Activated CD4-positive, alpha-beta T cell treated with anti-CD3 and anti-CD28 coated beads for 36 hours (primary cell): ENCODE measurements at places on chromosomes 3 and 15.

DNA sequence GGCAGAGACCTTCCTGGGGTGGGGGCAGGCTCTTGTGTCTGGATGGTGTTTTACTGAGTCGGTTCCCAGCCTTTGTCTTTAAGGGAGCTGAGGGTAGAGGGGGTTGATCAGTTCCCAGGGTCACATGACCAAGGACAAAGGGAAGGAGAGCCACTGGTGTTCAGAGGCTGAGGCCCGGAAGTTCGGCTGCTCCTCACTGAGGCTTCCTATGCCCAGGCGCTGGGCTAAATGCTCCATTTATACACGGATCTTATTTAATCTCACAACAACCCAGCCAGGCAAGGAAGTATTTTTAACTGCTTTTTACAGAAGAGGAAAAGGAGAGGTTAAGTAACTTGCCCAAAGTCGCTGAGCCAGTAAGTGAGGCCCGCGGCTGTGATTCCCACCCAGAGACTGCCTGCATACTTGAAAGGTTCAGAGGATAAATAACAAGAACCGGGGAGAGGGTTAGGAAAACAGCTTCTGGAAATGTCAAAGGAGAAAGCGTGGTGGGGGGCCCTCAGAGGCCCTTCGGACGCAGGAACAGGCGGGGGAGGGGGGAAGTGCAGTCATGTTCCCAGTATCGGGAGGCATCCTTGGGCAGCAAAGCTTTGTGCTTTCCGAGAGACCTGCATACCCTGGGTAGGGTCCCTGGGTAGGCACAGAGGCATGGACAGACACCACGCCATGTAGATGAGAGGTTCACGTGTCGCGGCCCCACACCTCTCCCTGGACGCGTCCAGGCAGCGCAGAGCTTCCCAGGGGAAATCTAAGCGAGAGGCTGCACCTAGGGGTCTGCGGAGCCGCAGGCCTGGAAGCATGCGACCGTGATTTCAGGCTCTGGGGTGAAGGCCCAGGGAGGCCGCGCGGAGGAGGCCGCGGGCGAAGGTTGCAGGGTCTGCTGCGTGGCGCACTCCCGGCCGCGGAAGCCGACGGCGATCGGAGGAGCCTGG is 21.3 kb downstream of the EPHB3 start:
- H3K4me1 ChIP-seq = peaks cover 4% of the 10 kb centered on the region
- no peak for DNase-seq
- no peak overlapping the region for H3K27ac ChIP-seq
- peaks cover 15% of the 10 kb centered on the region for H3K27me3 ChIP-seq
- peak overlapping the region; percentile 43 for H3K4me3 ChIP-seq

DNA sequence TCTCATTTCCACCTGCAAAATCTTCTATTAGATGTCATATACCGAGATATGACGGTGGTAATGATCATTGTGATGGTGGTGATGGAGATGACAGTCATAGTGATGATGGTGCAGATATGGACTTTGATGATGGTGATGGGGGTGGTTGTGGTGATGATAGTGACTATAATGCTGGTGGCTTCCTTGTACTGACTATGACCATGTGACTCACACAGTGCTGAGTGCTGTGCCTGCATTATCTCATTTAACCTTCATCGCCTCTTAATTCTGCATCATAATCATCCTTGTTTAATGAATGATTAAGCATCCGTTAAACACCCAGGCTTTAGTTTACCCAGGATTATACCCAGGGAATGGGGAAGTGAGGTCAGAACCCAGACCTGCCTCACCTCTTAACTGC is 331.7 kb downstream of the FEZF2 start:
- H3K27me3 ChIP-seq = no peaks in the 10 kb centered on the region
- H3K4me1 ChIP-seq = no peaks in the 10 kb centered on the region
- no peak overlapping the region for H3K4me3 ChIP-seq
- no peak overlapping the region for H3K27ac ChIP-seq
- H3K36me3 ChIP-seq = no peaks in the 10 kb centered on the region

GRCh38 chr3:82186017-82186416 is 424.6 kb upstream of the GBE1 start:
- no peaks in the 10 kb centered on the region for H3K27me3 ChIP-seq
- H3K4me1 ChIP-seq = no peaks in the 10 kb centered on the region
- H3K4me3 ChIP-seq = no peak overlapping the region
- no peak for DNase-seq
- no peaks in the 10 kb centered on the region for H3K36me3 ChIP-seq

DNA sequence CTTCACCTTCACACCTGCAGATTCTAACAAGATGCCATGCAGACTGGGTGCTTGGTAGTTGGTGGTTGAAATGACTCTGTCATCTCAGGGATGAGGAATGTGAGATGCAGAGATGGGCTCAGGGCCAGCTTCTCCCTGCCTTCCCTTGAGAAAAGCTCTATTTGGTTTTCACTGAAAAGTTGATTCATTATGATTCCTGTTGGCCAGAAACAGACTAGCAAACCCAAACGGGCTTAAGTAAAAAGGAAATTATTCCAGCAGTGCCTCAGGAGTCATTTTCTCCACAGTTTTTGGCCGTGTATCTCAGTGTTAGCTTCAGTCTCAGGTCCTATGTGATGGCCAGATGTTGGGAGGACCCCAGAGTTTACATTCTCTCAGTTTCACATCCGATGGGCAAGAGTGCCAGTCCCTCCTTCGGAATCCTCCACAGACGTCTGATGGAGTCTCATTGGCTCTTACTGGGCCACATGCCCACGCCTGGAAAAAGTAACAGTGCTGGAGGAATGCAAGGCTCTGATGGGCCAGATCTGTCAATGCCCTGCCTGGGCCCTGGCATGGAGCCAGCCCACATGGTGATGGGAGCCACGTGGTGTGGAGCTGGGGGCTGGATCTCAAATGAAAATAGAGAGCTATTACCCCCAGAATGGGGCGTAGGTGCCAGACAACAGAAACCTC is 22.3 kb upstream of the SACM1L start:
- peaks cover 54% of the 10 kb centered on the region for H3K4me1 ChIP-seq
- peak overlapping the region; percentile 79 for H3K27ac ChIP-seq
- H3K4me3 ChIP-seq = no peak overlapping the region
- peak; percentile 36 for DNase-seq
- H3K36me3 ChIP-seq = peaks cover 30% of the 10 kb centered on the region
- no peaks in the 10 kb centered on the region for H3K27me3 ChIP-seq

GRCh38 chr15:41782371-41783282 is 8.3 kb downstream of the MAPKBP1 start:
- no peaks in the 10 kb centered on the region for H3K27me3 ChIP-seq
- H3K27ac ChIP-seq = no peak overlapping the region
- DNase-seq = no peak
- no peak overlapping the region for H3K4me3 ChIP-seq
- peaks cover 5% of the 10 kb centered on the region for H3K36me3 ChIP-seq
- peaks cover 30% of the 10 kb centered on the region for H3K4me1 ChIP-seq

DNA sequence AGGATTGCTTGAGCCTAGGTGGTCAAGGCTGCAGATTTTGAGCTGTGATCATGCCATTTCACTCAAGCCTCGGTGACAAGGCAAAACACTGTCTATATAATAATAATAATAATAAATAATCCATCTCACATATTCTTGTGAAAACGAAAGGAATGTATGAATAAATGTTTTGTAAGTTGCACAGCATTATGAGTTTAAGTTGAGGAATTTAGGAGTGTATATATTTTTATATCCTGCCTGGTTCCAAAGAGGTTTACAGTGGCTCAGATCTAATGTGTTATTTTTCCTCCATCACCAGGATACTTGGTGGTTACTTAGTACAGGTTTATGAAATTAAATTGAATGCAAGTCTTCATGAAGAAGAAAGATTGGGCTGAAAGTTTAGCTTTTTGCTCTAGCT is 77.2 kb downstream of the ATG7 start:
- H3K4me3 ChIP-seq = no peak overlapping the region
- H3K27me3 ChIP-seq = no peaks in the 10 kb centered on the region
- no peak overlapping the region for H3K27ac ChIP-seq
- H3K4me1 ChIP-seq = no peaks in the 10 kb centered on the region
- DNase-seq = no peak

- H3K27ac ChIP-seq = no peak overlapping the region
- H3K4me1 ChIP-seq = peaks cover 13% of the 10 kb centered on the region
- no peaks in the 10 kb centered on the region for H3K27me3 ChIP-seq
- no peak overlapping the region for H3K4me3 ChIP-seq
- peaks cover 33% of the 10 kb centered on the region for H3K36me3 ChIP-seq
- no peak for DNase-seq
These were observed 28.9 kb downstream of the PDCD10 start for GRCh38 chr3:167705840-167706239.

- no peak overlapping the region for H3K27ac ChIP-seq
- no peak for DNase-seq
- no peaks in the 10 kb centered on the region for H3K36me3 ChIP-seq
- H3K27me3 ChIP-seq = peaks cover 24% of the 10 kb centered on the region
These were observed 1.0 kb upstream of the PRTG start for GRCh38 chr15:55743729-55744655.

- H3K27me3 ChIP-seq = no peaks in the 10 kb centered on the region
- no peak overlapping the region for H3K4me3 ChIP-seq
- H3K27ac ChIP-seq = peak overlapping the region; percentile 12
- H3K4me1 ChIP-seq = no peaks in the 10 kb centered on the region
- no peak for DNase-seq
These were observed 29.2 kb downstream of the PDHB start for GRCh38 chr3:58404396-58404795.

GRCh38 chr3:188197388-188197847 is 43.5 kb downstream of the LPP start:
- H3K4me1 ChIP-seq = peaks cover 12% of the 10 kb centered on the region
- H3K4me3 ChIP-seq = no peak overlapping the region
- no peak for DNase-seq
- no peaks in the 10 kb centered on the region for H3K27me3 ChIP-seq
- H3K36me3 ChIP-seq = peaks cover 7% of the 10 kb centered on the region

GRCh38 chr3:14507305-14507741 is 32.8 kb downstream of the GRIP2 start:
- peaks cover 4% of the 10 kb centered on the region for H3K27me3 ChIP-seq
- peaks cover 2% of the 10 kb centered on the region for H3K4me1 ChIP-seq
- H3K27ac ChIP-seq = no peak overlapping the region

- DNase-seq = peak; percentile 43
- H3K4me3 ChIP-seq = no peak overlapping the region
- H3K36me3 ChIP-seq = no peaks in the 10 kb centered on the region
- H3K27ac ChIP-seq = no peak overlapping the region
These were observed 308.4 kb downstream of the PDCD6IP start for GRCh38 chr3:34106879-34107278.

DNA sequence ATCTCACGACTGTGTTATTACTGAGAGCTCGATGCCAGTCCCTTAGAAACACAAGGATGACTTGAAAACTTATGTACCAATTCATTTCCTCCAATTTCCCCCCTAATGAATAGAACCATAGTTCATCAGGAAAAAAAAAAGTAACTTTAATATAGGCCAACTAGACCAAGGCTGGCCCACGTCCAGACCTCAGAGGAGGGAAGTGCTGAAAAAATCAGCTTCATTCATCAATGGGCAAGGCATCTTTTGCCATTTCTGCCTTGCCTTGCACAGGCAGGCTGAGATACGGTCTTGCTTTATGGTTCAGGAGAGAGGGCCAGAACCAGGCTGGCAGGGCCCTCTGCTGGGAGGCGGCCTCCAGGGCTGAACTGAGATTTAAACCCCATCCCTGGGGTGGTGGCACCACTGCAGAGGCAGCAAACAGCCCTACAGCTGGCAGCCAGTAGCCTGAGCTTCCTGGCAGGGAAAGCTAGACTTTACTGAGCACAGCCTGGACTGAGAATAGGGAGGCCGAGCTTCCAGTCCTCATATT is 104.1 kb upstream of the TNFAIP8L3 start:
- no peak for DNase-seq
- H3K36me3 ChIP-seq = no peaks in the 10 kb centered on the region
- no peak overlapping the region for H3K4me3 ChIP-seq
- no peaks in the 10 kb centered on the region for H3K4me1 ChIP-seq

DNA sequence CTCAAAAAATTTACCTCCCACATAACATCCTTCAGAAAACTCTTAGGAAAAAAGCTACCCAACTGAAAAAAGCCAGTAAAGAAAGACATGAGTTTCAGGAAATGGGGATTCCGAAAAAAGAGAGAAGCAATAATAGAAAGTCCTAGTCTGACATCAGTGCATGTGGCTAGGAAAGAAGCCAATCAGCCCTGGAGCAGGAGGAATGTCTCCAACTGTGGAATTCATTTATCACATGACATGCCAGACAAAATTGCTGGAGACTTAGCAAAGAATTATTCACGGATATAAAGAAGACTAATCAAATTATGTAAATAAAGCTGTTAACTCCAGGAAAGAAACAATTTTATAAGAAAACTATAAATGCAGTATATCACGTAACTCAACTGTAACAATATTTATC is 258.9 kb upstream of the RARB start:
- H3K4me3 ChIP-seq = no peak overlapping the region
- no peak for DNase-seq
- H3K4me1 ChIP-seq = no peaks in the 10 kb centered on the region
- no peak overlapping the region for H3K27ac ChIP-seq

- peak overlapping the region; percentile 9 for H3K4me3 ChIP-seq
- H3K27ac ChIP-seq = no peak overlapping the region
- no peaks in the 10 kb centered on the region for H3K27me3 ChIP-seq
- no peak for DNase-seq
These were observed 165.0 kb downstream of the XXYLT1 start for GRCh38 chr3:195105841-195106417.

GRCh38 chr3:157225001-157225400 is 65.1 kb upstream of the CCNL1 start:
- H3K4me3 ChIP-seq = no peak overlapping the region
- H3K27me3 ChIP-seq = no peaks in the 10 kb centered on the region
- DNase-seq = no peak
- H3K27ac ChIP-seq = no peak overlapping the region

GRCh38 chr15:85430406-85431204 is 50.2 kb downstream of the AKAP13 start:
- H3K27ac ChIP-seq = peak overlapping the region; percentile 41
- no peak overlapping the region for H3K4me3 ChIP-seq
- H3K4me1 ChIP-seq = peaks cover 50% of the 10 kb centered on the region
- DNase-seq = peak; percentile 25
- H3K36me3 ChIP-seq = no peaks in the 10 kb centered on the region

DNA sequence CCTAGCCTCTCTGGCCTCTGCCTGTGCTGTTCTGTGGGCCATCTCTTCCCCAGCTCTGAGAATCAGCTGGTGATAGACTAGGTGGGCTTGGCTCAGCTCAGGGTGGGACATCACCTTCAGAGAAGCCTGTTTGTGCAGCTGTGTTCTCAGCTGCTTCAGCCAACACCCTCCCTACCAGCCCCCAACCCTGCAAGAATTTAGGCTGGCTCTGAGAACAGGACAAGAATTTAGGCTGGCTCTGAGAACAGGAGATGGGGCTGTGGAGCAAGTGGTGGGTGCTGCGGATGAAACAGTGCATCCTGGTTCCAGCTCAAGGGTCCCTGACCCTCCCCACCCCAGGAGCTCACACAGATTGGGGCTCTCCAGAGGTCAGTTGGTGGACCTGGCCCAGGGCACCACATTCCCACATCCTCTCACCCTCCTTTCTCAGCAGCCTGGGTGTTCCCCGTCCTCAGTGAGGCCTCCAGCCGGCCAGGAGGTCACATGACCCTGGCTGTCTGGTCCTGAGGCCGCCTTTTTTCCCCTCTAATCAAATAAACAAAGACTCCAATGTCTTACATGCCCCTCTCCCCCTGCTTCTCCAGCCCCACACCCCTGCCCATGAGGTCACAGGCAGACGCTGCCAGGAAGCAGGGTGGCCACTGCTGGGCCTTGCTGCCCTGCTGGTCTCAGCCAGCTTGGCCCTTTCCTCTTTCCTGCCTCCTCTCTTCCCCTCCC is 14.9 kb downstream of the PLEKHO2 start:
- peak overlapping the region; percentile 74 for H3K27ac ChIP-seq
- H3K4me1 ChIP-seq = peaks cover 45% of the 10 kb centered on the region
- H3K36me3 ChIP-seq = peaks cover 19% of the 10 kb centered on the region
- H3K27me3 ChIP-seq = no peaks in the 10 kb centered on the region
- no peak for DNase-seq

GRCh38 chr15:38709196-38709595 is 144.6 kb upstream of the RASGRP1 start:
- H3K36me3 ChIP-seq = no peaks in the 10 kb centered on the region
- no peak overlapping the region for H3K27ac ChIP-seq
- no peak for DNase-seq
- no peak overlapping the region for H3K4me3 ChIP-seq
- H3K27me3 ChIP-seq = no peaks in the 10 kb centered on the region
- H3K4me1 ChIP-seq = peaks cover 7% of the 10 kb centered on the region
